ENCODE measurements at places on chromosomes 6 and 20.

DNA sequence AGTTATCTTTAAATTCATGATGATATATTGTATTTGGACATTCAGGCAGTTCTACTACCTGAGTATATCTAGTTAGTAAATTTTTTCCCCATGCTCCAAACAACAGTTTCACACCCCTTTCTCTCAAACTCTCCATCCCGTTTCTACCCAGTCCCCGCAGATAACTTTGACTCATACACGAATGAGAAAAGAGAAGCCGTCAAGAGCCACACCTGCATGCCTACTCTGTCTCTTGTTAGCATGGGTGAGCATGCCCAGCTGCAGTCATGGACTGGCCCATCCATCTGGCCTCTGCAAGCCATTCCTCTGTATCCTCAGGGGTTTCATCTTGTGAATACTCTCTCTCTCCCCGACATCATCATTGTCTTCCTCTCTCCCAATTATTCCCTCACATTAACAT, 41.5 kb downstream of the MYB start:
- DNase-seq, result no peak

- DNase-seq, result no peak
Observed at GRCh38 chr6:158565122-158565429, 5.2 kb downstream of the TMEM181 start.

DNA sequence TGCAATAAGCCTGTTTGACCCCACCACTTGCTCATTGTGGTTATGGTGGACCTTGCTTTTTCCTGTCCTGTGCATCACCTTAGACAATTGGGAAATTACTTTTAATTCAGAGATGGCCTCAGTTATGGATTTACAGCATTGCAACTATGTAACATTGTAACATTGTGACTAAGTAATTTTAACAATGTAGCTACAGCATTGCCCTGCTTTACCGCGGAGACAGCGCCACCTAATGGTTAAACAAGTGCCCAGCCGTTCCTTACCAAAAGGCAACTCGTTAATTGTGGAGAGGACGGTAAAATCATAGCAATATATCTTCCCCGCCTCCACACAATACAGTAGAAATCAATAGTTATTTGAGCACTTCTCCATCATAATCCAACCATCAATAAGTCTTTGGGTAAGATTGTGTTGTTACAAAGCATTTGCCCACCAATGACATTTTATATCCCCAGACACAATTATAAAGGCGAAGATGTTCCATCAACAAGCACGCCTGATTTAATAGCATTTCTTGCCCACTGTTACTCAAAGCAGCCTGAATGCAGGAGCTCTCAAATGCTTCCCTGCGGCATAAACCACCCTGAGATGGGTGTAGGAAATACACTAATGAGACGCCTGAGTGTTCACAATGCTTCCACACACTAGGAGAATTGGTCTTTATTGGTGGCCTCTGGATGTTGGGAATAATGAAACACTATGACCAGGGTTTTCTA, 93.7 kb downstream of the PROKR2 start:
- peak; percentile 73 for DNase-seq

DNA sequence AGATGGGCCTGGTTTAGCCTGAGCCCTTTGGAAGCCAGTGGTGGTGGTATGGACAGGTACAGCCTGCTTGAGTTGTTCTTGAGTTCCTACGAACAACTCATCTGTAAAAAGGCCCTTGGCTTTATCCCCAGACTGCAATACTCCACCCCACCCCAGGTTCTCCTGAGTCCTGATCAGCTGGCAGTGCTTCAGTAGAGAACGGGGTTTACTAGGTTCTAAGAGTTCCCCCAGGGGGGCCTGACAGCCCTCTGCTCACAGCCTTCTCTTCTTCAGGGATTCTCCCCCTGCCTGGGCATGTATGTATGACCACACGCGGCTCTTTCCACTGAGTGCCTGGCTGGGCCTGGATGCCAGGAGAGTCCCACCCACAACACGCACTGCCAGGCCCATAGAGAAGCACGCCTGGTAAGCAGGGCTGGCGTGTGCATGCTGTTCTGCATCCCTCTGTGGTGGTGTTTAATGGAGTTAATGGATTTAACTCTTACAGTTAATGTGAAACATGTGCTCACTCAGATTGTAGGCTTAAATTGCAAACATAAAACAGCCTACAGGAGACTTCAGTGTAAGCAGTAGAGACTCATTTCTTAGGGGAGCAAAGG, 44.3 kb upstream of the SLC4A11 start:
- no peak for DNase-seq

GRCh38 chr6:134437376-134437775, 119.5 kb upstream of the SGK1 start:
- DNase-seq, result no peak

DNA sequence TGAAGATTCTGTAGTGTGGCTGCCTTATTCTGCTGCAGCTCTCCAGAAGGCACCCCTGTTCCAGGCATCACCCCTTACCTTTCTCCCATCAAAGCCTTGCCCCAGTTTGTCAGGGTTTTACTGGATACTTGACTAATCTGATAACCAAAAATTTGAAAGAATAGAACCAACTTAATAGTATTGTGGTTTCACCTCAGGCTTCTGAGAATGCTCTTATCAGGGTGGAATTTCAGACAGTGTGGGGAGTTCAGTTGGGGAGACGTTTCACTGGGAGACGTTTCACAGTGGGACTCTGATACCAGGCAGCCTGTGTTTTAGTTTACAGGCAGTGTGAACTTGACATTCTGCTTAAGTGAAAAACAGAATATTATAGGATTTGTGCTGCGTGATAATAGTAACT, 50.5 kb downstream of the SCAND1 start:
- DNase-seq, result no peak

DNA sequence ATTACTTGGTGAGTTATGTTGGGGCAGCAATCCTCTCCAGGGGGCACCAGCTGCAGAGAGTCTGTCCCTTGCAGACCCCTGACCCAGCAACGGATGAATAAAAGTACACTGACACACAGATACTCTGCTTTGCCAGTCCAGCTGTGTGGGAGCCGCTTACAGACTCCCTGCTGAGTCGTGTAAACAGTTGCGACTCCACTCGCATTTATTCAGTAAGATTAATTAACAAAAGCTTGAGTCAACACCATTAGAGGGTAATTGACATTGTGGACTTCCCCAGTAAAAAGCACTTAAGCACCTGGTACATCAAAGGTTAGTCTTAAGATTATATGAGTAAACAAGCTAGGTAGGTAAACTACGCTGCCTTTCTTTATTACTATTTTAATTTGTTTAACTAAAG, 92.0 kb upstream of the TMEM181 start:
- DNase-seq, result no peak

DNA sequence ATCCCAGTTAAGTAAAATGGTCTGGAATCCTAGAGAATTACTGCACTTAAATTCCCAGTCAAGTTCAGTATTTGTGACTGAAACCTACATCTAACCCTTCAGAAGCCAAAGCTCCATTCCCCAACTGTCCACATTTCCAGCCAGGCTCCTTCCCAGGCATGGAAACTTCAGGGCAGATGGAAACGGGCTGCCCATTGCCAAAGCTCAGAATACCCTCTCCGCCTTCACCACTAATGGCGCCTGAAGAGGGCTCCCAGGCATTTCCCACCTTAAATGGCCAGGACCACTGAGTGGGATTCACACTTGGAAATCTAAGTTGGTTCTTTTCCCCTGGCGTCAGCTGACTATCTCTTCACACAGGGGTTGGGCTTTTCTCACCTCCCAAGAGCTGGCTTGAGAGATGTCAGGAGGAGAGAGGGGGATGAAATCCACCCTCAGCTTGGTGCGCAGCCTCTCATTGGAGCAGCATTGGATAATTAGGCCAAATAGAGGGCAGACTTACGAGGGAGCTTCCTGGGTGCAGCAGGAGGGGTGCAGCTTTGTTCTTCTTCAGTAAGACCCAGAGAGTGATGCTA, 82.9 kb downstream of the ANKRD60 start:
- DNase-seq, result no peak

- DNase-seq, result no peak
Observed at GRCh38 chr6:105204331-105204730, 24.5 kb upstream of the POPDC3 start.

GRCh38 chr6:4914420-4915159, 89.2 kb downstream of the RPP40 start:
- DNase-seq, result peak; percentile 20

DNA sequence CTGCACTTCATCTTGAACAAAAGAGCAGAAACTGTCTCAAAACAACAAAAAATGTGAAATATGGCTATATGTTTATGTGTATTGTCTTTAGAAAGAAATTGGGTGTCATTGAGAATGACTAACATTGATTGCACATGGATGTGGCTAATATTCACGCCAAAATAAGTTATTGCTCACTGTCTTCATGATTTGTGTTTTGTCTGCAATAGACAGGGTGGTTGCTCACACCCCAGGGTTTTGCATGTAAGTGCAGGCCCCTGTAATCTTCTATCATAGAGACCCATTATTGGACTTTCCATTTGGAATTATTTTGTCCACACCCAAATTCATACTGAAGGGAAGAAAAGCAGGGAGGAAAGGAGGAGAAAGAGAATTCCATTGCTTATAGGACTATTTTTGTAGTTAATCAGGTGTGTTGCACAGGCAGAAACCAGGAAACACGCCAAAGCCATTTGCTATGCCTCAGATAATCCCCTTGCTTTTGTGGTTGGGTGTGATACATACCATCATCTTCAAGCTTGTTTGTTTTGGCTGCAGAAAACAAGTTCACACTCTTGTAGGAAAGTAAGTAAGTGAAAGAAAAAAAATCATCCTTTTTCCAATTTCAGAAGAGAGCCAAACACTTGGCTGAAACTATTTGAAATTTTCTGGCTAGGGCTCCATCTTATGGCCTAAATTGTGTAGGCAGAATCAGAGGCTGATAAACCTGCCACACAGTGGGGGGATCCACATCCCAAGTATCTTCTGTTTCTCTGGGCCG, 214.1 kb downstream of the COL12A1 start:
- DNase-seq, result no peak

- peak; percentile 1 for DNase-seq
Observed at GRCh38 chr6:83252719-83253118, 59.6 kb downstream of the RWDD2A start.

- peak; percentile 84 for DNase-seq
Observed at GRCh38 chr20:38049800-38050199, 16.3 kb downstream of the RPRD1B start.

DNA sequence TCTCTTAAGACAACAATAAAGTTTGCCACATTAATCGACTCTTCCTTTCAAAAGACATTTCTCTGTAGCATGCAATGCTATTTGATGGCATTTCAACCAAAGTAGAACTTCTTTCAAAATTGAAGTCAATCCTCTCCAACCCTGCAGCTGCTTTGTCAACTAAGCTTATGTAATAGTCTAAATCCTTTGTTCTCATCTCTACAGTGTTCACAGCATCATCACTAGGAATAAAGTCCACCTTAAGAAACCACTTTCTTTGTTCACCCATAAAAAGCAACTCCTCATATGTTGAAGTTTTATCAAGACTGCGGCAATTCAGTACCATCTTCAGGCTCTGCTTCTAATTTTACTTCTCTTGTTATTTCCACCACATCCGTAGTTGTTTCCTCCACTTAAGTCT, 11.5 kb upstream of the BLOC1S5 start:
- no peak for DNase-seq

DNA sequence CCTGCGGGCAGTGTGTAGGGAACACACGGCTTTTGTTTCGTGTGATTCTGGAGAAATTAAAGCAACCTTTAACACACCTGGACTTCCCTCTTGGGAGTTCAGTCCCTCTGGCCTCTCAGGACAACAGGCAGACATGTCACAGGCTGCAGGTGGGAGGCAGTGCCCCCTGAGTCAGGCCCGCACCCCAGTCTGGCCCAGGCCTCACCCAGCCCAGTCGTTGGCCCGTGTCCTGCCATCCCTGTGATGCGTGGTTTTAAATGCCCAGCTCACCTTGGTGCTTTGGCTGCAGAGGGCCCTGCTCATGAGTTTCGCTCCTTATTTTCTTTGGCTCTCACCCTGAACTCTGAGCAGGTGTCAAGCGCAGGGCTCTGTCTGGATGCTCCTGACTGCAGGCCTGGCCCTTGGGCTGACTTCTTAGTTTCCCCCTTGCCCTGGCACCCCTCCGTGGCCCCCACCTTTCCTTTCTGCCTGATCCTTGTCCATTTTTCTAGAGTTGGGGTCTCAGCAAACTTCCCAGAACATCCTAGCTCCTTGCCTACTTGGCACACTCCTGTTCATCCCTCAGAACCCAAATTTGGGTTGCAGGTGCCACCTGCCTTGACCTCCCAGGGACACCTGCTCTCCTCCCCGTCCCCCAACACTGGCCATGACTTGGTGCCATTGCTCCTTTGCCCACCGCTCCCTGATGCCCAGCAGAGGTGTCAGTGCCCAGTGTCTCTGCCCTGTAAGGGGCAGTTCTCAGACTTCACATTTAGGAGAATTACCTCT, 2.2 kb upstream of the CABLES2 start:
- no peak for DNase-seq

GRCh38 chr6:16729183-16729691, 32.0 kb downstream of the ATXN1 start:
- no peak for DNase-seq

GRCh38 chr20:47227119-47227518, 129.4 kb downstream of the ZMYND8 start:
- DNase-seq, result no peak

DNA sequence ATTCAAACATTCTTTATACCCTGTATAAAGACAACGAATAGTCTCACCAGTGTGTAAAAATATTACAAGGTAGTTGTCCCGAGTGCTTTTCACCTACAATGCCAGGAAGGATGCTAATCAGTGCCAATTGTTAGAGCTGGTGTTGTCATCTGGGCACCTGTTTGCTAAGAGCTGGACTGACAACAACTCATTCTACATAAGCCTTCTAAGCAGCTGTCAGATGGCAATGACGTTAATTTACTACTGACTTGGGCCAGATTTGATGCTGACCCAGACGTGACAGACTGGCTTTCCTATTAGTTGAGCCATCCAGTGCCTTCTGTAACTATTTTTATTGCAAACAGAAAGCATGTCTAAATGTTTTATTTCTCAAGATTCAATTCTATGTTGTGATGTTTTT, 355.2 kb downstream of the ADGRB3 start:
- no peak for DNase-seq

DNA sequence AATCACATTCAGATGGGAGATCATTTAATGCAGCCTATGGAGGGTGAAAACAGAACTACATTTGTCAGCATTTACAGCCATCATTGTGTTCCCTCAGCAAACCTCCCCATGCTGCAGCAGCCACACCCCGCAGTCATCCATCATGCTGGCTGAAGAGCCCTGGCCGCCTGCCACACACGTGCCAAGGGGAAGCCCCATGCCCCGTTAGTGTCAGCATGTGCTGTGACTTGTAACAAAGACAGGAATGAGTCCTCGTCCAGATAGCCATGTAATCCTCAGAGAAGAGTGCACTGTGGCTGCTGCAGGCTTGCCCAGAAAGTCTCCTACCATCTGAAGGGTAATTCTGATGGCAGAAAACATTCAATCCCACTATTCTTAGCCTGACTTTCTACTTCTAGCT, 1097.8 kb downstream of the KIF16B start:
- no peak for DNase-seq

DNA sequence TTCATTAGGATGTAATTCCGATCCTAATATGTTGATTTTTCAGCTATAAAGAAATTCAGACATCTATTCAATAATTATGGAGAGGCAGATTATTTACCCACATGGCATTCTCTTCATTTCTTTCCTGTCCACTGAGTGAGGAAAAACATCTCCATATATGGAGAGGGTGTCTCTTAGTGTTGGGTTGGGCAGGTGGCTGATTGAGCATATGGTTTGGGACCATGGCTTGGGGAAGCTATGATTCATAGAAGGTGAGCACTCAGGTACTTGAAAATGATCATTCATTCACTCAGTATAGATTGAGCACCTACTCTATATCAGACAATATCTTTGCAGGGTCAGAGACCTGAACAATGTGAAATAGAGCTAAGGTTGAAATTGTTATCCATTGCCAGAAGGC, 41.3 kb upstream of the IL20RA start:
- DNase-seq, result no peak
